ENCODE measurements at places on chromosomes 3 and 15. TPM values are rescaled to one million over a fixed set of nuclear protein-coding genes. Genes with fewer than 3 reads are reported as not detected.

LRRIQ4 gene
- not detected for total RNA-seq

CACNA1D gene
- 0.47 TPM for total RNA-seq

PYGO1 gene
- 5.0 TPM for total RNA-seq

CEP19 gene
- total RNA-seq = 1.6 TPM

DNAH12 gene
- under 0.01 TPM for total RNA-seq

HCN4 gene
- total RNA-seq = not detected

HESX1 gene
- not detected for total RNA-seq

CFAP44 gene
- 3.2 TPM for total RNA-seq

GNB4 gene
- 54.2 TPM for total RNA-seq

SMAD6 gene
- 92.1 TPM for total RNA-seq

DOCK3 gene
- total RNA-seq = 0.12 TPM

SLC28A2 gene
- total RNA-seq = not detected

PLXNA1 gene
- total RNA-seq = 44.6 TPM

GOLGA6L7 gene
- not detected for total RNA-seq

NOX5 gene
- 0.12 TPM for total RNA-seq

HTR3E gene
- total RNA-seq = not detected

EFCAB12 gene
- total RNA-seq = not detected

RPS27L gene
- total RNA-seq = 625 TPM

AEN gene
- total RNA-seq = 68.2 TPM

SLC9A9 gene
- 26.1 TPM for total RNA-seq

TF gene
- 0.30 TPM for total RNA-seq

LYSMD2 gene
- total RNA-seq = 1.7 TPM

PRR20G gene
- not detected for total RNA-seq

C3orf20 gene
- total RNA-seq = under 0.01 TPM

IL17RC gene
- 21.8 TPM for total RNA-seq

TMEM40 gene
- total RNA-seq = not detected

ST6GAL1 gene
- total RNA-seq = 6.0 TPM

PRICKLE2 gene
- total RNA-seq = 17.1 TPM

All from smooth muscle cell of the coronary artery (primary cell).